ENCODE measurements at places on chromosomes 3 and 15.

- DNase-seq = no peak
Measured at GRCh38 chr3:10387881-10388609, 67.1 kb upstream of the SEC13 start.

DNA sequence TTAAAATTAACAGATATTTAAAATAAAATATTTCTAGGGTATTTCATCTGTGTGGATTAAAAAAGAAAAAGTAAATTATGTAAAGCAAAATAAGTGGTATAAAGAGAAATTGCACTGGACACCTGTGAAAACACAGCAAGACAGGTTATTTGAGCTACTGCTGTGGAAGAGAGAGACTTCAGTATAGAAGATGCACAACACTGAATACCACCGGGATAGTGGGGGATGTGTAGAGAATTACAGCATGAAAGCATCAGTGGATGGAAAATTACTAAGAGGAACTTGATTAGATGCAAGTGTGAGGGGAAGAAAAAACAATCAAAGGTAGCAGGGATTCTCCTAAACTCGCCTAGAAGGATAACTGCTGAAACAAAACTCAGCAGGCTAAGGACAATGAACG is 1242.5 kb upstream of the GBE1 start:
- no peak for DNase-seq

- no peak for DNase-seq
Measured at GRCh38 chr15:42156243-42156922, at the start of gene PLA2G4F. Gene PLA2G4F, minus strand, starts transcription at chr15:42156636. Its CDS starts 87 bp downstream, at chr15:42156549.

DNA sequence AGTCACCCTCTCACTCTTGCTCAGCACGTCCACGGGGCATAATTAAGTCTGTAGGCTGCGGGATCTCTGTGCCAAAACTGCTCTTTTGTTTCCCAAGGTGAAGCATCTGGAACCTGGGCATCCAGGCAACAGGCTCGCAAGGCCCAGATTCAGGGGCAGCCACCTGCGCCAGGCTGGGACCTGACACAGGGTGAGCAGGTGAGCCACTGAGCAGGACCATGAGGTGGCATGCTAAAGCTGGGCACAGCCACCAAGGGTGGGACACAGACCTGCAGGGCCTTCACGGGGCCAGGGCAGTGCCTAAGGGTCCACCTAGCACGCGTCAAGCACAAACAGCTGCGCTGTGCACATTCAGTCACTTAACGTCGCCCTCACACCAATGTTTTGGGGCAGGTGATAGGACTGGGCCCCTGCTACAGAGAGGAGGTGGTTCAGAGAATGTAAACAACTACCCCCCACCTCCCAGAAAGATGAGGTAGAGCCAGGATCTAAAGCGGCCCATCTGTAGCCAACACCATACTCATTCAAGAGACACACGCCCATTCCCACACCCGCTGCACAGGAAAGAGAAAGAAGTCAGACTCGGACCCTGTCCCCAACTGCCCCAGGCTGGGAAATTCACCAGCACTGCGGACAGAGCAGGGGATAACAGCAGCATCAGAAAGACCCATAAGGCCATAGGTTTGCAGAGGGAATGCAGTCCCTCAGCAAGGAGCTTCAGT is 16.3 kb downstream of the XXYLT1 start:
- no peak for DNase-seq

- no peak for DNase-seq
Measured at GRCh38 chr15:43168192-43169107, 16.8 kb upstream of the CCNDBP1 start.

DNA sequence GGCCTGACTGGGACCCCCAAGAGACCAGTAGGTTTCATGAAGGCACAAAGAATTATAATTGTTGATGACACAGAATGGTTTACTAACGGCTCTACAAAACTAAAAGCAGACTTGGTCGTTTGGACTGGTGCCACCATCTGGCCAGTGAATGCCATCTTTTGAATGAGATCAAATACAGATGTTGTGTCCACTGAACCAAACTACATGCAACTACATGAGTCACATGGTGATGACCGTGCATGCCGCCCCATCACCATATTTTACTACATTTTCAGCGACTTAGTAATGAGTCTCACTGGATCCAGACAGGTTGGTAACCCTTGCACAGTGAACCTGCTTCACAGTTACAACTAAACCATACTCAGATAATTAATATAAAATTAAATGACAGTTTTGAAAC is 803.3 kb downstream of the DIPK2A start:
- no peak for DNase-seq

DNA sequence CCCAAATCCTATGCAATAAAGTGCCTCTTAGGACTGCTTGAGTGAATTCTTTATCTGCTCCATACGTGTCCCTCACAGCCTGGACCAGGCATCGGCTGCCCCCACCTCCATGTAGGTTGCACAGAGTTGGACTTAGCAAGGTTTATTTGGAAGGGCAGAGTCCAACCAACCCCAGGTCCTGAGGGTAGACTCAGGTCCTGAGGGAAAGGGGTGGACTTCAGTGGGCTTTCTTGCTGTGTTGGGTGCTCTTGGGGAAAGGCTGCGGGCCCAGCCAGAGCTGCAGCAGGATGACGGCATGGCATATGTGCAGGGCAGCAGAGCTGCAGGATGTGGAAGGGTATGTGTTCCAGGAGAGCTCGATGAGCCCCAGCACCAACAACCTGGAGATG is 6.5 kb downstream of the ALG3 start:
- DNase-seq = no peak

- no peak for DNase-seq
Measured at GRCh38 chr3:134978658-134979057, 183.6 kb downstream of the EPHB1 start.

GRCh38 chr3:129316248-129317013 is 37.8 kb downstream of the HMCES start:
- DNase-seq = peak; percentile 70

GRCh38 chr3:170475092-170475685 is 56.5 kb downstream of the CLDN11 start:
- no peak for DNase-seq

- no peak for DNase-seq
Measured at GRCh38 chr3:194161131-194162045, 25.4 kb downstream of the HES1 start.

DNA sequence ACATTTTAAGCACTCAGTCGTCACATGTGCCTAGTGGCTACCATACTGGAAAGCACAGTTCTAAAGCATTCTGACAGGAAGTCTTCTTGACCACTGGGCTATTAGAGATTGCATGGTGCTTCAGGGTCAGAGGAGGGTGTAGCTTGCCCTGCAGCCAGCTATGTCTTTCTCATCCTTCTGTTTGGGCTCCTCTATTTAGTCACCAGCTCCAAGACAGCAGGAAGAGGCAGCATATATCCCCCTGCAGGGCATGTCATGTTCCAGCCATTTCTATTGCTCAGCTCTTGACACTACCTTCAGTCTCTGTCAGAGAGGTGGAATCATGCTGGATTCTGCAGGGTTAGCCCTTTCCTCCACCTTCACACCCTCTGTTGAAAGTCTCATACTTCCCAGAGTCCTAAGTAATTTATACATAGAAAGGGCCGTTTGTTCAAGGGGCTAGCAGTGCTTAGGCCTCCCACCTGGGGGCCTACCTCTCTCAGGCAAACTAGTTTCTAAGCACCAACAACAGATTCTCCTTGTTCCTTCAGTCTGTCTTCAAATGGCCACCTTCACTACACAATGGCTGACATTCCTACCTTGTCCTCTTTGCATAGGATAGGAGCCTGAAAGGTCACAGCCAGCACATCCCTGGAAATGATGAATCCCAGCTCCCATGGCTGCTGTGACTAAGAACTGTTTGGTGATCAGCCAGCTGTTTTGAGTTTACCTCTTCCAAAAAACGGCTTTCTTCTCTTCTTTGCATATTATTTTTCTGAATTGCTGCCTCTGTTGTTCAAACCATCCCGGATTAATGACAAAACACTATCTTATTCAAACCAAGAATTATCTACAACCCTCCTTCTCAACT is 115.7 kb upstream of the BFSP2 start:
- no peak for DNase-seq

DNA sequence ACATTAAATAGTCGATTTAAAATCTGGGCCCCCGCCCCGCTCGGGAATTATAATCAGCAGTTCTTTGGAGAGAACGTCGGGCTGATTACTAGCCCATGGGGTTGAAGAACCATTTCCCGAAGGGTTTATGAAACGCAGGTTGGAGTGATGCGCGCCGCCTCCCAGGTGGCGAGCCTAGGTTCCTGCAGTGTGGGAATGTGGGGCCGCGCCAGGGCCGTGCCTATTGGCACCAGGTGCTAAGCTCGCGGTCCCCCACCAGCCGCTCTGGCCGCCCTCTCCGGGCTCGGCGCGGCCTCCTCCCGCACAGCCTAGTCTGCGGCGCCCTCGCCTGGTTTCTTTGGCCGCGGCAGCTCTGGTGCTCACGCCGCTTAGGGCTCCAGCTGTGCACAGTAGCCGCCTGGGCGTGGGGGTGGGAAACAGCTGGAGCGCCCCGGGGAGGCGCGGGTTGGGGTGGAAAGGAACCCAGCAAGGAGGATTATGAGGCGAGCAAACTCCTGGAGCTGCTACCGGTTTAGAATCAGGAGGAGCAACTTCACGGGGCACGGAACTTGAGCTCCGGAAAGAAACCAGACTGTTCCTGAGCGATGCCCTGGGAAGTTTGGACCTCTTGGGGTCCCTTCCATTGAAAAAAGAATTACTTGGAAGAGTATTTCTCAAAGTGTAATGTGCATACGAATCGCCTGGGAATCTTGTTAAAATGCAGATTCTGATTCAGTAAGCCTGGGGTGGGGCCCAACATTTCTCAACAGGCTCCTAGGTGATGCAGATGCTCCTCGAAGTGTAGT is 5.6 kb upstream of the MECOM start:
- no peak for DNase-seq

GRCh38 chr3:181824961-181825360 is 113.2 kb downstream of the SOX2 start:
- DNase-seq = no peak

- DNase-seq = no peak
Measured at GRCh38 chr3:49867871-49868321, 1.8 kb downstream of the CAMKV start.

- peak; percentile 99 for DNase-seq
Measured at GRCh38 chr3:141530415-141530768, 43.6 kb downstream of the RASA2 start.

DNA sequence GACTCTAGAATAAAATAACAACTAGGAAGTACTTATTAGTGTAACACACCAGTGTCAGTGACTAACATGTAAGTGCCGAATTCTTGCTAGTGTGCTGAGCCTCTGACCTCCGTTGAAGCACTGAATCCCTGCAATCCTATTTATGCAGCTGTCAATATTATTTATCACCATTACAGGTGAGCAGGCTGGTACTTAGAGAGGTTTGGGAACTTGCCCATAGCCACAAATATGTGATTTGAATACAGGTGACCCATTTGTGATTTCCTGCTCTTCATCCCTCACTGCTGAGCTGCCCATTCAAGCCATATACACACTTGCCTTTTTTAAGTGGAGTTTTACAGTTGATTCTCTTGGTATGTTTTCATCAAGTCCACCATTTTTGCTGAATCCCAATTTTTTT is 12.2 kb downstream of the EIF4E3 start:
- DNase-seq = no peak

DNA sequence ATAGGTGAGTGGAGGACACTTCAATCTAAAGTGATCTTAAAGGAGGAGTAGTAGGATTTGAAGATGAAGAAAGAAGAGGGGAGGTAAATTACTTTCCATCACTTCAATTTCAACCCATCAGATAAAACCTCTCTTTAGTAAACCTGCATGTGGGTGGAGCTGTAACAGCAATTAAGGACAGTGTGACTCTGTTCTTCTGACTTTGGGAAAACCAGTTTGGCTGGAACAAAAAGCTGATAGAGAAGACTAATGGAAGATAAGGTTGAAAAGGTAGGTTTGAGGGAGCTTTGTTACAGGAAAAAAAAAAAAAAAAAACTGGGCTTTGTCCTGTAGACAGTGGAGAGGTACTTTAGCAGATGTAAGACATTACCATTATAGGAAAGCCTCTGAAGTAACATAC is 4.5 kb upstream of the GSK3B start:
- DNase-seq = no peak

GRCh38 chr3:127067116-127067910 is 84.4 kb downstream of the PLXNA1 start:
- no peak for DNase-seq

- no peak for DNase-seq
Measured at GRCh38 chr15:31335989-31336592, 9.5 kb downstream of the KLF13 start.

- no peak for DNase-seq
Measured at GRCh38 chr3:154743418-154743817, 313.4 kb upstream of the GPR149 start.

- DNase-seq = peak; percentile 24
Measured at GRCh38 chr3:142027735-142028134, 121.6 kb downstream of the TFDP2 start.

- DNase-seq = no peak
Measured at GRCh38 chr3:152706991-152707713, 127.8 kb upstream of the P2RY1 start.

DNA sequence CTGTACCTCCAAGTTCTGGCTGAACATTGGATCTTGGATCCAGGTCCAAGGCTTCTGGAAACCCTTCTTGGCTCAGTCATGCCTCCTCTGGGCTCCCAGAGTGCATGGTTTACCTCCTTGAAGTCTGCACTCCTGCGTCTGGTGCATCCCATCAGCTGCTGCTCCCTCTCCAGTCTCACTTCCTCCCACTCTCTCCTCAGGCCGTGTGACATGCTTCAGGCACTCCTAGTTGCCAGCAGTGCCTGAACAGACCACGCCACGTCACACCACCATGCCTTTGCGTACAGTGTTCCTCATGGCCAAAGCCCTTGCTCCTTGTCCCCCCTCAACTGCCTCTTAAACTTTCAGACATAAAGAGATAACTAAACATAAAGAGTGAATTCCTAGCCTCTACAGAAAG is 5.7 kb downstream of the GPR27 start:
- no peak for DNase-seq

GRCh38 chr3:162632672-162633071 is 1136.1 kb downstream of the OTOL1 start:
- DNase-seq = no peak

GRCh38 chr3:58095603-58096138 is 87.4 kb downstream of the FLNB start:
- no peak for DNase-seq

DNA sequence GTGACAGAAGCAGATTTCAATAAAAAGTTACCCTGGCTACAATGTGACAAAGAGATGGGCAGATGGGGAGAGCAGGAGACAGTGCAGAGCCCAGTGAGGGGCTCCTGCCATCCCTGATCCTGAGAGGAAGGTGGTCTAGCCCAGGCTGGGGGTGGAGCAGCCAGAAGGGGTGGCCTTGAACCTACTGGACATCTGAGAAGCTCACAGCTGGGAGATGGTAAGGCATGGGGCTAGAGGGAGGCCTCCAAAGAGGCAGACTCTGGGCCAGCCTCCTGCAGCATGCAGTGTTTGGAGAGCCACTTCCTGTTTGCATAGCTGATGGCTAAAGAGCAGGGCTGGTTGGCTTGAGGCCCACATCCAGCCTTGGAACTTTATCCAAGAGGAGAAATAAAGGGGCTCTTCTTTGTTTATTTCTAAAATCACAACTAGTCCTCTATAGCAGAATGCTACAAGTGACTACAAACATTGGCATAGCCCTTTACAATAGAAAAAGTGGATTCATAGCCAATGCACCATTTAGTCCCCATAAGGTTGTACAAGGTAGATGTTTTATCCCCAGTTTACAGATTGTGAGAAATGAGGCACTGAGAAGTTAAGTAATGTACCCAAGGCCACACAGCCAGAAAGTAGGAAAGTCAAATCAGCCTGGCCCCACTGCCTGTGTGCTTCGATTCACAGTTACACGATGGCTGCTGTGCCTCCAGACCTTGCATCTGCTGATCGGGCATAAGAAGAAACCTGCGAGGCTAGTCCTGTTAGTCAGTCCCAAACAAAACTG is 4.6 kb downstream of the EFCC1 start:
- DNase-seq = no peak

Data from SK-N-MC (cell line).